ENCODE measurements at places on chromosomes 1 and 21.
A peak's percentile ranks its signal among the peaks of the same experiment; 100 is the strongest.

- DNase-seq = no peak
Measured at GRCh38 chr1:230860617-230861384, 7.5 kb downstream of the C1orf198 start.

GRCh38 chr1:92399076-92399475, 87.6 kb downstream of the GFI1 start:
- DNase-seq = no peak

GRCh38 chr1:165882168-165882837, 54.9 kb downstream of the UCK2 start:
- DNase-seq = no peak

DNA sequence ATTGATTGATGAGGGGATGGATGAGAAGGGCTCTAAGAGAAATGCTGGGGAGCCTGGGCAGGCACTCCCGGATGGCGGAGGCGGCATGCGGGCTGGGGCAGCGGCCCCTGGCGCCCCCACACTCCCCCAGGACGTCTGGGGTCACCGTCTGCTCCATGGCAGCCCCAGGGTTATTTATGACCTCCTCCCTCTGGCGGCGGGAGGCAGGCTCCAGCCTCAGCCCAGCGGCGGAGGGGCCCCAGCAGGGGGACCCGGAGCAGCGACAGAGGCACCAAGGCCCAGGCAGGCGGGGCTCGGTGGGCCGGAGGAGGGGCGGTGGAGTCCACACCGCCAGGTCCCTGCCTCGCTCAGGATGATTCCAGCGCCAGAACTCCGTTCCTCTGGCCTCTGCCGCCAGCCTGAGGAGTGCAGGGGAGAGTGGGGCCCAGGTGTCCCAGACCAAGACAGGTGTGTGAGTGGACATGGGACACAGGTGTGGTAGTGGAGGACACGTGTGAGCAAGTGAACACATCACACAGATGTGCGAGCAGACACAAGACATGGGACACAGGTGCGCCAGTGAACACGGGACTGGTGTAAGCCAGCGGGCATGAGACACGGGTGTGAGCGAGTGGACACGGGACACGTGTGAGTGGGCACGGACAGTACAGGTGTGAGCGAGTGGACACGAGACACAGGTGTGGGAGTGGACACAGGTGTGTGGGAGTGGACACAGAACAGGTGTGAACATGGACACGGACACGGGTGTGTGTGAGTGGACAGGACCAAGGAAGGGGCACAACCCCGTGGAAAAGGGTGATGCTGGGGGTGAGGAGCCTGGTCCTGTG, 2.5 kb upstream of the SAMD11 start:
- peak; percentile 79 for DNase-seq

DNA sequence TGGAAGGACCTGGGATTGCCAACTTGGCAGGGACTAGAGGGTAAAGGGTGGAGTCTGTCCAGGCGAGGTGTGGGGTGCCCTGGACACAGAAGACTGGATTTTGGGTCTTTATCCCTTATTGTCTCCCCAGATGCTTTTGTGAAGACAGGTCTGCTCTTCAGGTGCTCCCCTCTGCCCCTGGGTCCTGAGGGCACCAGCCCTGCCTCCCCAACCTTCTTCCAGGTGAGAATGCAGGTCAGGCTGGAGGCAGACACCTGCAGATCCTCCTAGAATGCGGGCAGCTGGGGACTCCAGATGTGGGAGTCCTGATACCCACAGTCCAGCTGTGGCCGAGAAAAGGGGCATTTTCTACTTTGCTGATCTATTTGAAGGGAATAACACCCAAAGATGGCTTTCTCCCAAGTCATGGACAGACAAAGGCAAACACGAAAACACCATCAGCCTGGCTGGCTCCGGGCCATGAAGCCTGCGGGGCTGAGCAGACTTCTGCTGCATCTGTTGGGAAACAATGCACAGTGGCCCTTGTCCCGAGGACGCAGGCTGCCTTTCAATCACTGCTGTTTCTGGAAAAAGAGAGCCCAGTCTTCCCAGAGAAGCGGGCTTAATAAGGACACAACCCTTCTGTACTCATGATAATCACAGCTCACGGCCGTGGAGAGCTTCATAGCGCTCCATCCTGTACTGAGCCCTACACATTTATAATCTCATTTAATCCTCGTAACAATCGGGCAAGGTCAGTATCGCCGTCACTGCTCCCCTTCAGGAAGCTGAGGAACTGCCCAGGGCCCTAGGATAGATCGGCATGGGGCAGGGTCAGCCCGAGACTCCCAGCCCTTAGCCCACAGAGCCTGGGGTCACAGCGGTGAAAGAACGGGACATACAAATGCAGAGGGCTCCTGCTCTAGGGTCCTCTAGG, 62.0 kb upstream of the ABCG1 start:
- DNase-seq = no peak

DNA sequence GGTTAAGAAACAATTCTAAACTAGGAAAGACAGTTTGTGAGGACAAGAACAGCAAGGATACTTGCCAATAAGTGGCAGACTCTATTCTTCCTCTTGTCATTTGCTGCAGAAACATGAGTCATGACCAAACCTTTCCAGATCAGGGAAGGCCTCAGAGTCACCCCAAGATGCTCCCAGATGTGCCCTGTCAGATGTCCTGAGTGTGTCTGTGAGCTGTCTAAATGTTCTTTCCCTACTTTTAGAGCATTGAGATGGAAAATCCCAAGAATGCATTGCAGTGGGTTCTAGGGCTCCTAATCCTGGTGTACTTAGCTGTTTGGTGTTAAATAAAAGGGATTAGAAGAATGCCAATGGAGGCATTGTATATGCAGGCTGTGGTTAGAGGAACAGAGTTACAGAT, 57.5 kb upstream of the KIAA0040 start:
- no peak for DNase-seq

DNA sequence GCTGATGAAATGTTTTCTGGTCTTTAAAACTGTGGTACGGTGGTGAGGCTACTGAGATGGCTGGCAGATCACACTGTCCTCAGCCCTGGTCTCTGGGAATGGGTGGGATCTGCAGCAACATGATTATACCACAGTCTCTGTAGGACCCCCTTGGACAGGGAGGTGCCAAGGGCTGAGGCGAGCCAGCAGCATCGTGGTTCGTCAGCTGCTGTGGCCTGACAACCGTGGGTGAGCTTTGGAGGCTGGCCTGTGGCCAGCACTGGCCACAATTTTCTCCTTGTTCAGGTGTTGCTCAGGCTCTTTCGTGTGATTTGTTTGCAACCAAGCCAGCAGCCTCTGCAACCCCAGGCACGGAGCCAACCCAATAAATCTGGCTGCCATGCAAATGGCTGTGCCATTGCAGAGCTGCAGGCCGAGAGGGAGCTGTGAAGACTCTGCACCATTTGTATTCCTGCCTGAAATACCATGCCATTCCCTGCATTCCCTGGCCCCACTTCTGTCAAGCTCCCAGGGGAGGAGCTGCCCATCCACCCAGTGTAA, 70.9 kb downstream of the PCP4 start:
- no peak for DNase-seq

GRCh38 chr1:110336300-110337039, 2.7 kb upstream of the RBM15 start:
- DNase-seq = no peak

GRCh38 chr1:109717729-109718128, 5.7 kb downstream of the GSTM5 start:
- no peak for DNase-seq

DNA sequence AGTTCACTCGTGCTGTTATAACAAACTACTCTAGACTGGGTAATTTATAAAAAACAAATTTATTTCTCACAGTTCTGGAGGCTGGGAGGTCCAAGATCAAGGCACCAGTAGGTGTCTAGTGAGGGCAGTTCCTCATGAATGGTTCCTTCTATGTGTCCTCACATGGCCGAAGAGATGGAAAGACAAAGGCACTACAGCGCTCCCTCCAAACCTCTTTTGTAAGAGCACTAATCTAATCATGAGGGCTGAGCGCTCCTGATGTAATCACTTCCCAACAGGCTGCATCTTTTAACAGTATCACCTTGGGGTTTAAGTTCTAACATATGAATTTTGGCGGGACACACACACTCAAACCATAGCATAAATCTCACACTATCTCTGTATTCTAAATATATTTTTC, 54.0 kb upstream of the KANK4 start:
- no peak for DNase-seq

DNA sequence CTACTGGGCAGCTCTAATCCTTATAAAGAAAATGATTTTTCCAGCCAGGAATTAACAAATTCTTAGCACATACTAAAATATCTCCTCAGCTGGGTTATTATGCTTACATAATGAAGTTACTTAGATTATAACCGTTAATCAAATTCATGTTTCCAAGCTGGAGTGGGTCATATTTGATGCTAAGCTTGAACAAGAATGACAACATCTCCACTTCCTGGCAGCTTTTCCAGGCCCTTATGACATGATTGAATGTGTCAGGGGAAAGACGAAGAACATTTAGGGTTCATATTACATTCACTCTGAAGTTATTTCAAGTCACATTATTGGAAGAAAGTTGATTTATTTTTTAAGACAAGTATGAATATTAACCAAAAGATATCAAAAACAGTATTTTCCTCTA, 333.7 kb downstream of the PCP4 start:
- no peak for DNase-seq

GRCh38 chr1:22696610-22697009, 14.0 kb upstream of the EPHB2 start:
- DNase-seq = no peak

DNA sequence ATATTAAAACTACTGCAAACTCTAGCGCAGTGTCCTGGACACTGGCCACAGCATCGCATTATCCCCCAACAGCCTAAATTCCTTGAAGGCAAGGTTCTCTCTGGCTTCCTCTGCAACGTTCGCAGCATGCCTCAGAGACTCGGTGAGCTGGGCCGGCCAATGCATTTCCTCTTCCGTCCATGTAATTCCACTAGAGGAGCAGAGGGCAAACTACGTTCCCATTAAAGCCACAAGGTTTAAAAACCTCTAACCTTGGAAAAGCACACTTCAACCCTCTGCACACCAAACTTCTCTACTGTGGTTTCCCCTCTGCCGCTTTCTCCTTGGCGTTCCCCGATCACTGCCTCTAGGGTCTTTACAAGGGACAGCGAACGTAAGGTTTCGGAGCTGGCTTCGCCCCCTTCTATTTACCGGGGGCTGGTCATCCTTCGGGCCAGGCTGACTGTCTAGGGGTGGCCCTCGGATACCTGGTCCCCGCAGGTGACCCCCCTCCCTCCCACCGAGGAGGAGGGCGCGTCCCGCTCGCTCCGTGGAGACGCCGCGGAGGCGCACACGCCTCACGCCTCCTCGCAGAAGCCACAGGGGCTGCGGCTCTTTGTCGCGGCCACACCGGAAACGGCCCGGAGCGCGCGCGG, 456 bp upstream of the SMYD2 start:
- peak; percentile 70 for DNase-seq

GRCh38 chr1:56464294-56464693, 115.1 kb downstream of the PLPP3 start:
- DNase-seq = no peak

- DNase-seq = no peak
Measured at GRCh38 chr1:160713161-160713560, 1.5 kb upstream of the CD48 start.

- no peak for DNase-seq
Measured at GRCh38 chr1:158095737-158096335, 84.9 kb upstream of the CD1D start.

DNA sequence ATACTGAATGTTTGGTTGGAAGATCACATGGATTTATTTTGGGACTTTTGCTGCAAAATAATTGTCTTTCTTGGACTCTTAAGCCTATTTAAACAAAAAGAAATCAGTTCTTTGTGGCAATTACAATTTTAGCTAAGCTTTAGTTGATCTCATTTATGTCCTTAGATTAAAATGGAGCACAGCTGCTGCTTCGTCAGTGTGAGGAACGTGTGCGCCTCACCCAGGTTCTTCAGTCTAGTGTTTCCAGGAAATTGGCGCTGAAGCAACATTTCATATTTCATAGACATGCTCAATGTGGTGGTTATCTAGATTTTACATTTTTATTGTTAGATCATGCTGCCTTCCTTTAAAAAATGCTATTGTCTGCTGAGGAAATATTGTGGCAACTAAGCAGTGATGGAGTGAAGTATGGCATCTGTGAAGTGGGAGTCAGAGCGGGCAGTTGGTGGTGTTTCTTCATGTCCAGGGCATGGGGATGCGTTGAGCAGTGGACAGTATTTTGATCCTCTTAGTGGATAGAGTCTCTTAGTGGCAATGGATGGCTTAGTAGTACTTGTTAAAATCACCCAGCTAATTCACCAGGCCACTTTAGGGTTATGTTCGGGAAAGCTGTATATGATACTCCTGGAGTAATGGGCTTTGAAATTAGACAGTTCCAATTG, 5.6 kb downstream of the DDI2 start:
- no peak for DNase-seq

DNA sequence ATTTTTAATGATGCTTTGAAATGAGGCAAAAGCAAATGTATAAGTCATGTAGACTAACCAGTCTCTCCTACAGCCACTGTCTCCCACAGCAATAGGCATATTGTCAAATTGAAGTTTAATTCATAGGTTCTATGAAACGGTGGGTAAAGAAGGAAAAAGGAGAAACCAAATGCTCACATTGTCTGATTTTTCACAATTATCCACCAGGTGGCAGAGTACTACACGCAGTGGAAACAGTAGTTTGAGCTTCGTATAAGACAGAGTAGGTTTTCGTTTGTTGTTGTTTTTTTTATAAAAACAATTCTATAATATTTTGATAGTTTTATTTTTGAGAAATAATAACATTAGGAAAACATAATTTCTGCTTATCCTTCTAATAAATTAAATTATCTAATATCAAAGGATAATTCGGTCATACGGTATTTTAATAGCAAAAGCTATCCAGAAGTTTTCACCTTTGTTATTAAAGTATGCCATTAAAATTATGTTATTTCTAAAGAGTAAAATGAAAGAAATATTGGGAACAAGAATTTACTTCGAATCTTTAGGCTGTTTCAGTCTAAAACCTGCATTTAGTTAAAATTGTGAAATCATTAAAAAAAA, 39.1 kb downstream of the TYW3 start:
- DNase-seq = no peak

DNA sequence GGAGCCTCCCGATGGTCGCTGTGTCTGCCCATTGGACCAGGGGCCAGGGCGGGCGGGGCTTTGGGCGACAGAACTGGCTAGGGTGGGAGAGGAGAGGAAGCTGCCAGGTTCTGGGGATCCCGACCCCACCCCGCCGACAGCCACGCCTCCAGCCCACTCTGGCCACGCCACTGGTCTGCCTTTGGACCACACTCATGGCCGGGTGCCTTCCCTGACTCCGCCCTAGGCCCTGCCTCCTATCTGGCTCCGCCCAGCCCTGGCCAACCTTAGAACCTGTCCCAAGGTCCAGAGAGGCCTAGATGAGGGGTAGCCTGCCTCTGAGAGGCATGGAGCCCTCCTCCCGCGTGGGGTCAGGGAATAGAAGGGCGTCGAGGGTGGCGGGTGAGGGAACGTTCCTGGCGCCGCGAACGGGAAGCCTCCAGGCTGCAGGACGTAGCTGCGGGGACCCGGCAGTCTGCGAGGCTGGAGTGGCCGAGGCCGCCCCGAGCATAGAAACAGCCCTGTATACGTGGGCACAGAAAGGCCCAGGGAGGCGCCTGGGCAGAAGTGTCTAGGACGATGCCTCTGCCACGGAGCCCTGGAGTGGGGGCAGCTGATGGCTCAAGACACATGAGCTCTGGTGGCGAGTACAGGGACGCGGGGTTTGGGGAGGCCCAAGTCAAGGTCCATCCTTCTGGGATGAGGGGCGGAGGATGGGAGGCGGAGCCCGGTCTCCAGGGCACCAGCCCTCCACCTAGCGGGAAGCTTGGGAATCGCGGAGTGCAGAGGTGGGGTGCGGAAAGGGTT, 11.5 kb upstream of the COL16A1 start:
- peak; percentile 99 for DNase-seq

Measured in right cardiac atrium (tissue), 5 donors.